ENCODE measurements at places on chromosomes 6 and 20.
A peak's percentile ranks its signal among the peaks of the same experiment; 100 is the strongest.

GRCh38 chr6:36581716-36582115, 12.4 kb upstream of the SRSF3 start:
- DNase-seq = no peak

DNA sequence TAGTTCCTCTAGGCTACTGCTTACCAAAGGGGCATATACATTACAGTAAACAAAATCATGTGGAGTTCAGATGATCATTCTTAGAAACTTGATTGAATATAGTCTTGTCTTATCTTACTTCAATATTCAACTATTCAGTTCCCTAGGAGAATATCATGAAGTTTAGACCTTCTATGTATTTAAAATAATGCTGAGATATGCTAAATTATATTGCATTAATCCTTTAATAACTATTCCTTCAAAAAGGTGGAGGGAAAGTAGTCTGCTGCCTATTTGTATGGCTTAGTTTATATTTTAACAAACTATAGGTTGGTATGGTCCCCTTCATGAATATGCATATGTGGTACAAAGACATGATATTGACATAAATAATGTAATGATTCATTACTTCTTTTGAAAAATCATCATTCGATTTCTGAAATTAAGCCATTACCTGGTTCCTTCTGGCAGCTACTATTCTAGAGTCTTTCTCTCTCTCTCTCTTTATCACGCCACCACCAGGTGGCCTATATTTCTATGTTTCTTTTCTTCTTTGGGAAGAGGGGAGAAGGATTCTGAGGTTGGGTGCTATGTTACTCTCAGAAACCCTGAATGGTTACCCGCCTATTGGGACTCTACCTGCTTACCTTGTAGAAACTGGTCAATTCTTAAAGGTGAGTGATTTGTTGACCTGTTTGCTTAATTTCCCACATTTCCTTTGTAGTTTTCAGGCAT, 855.8 kb downstream of the HACE1 start:
- no peak for DNase-seq

DNA sequence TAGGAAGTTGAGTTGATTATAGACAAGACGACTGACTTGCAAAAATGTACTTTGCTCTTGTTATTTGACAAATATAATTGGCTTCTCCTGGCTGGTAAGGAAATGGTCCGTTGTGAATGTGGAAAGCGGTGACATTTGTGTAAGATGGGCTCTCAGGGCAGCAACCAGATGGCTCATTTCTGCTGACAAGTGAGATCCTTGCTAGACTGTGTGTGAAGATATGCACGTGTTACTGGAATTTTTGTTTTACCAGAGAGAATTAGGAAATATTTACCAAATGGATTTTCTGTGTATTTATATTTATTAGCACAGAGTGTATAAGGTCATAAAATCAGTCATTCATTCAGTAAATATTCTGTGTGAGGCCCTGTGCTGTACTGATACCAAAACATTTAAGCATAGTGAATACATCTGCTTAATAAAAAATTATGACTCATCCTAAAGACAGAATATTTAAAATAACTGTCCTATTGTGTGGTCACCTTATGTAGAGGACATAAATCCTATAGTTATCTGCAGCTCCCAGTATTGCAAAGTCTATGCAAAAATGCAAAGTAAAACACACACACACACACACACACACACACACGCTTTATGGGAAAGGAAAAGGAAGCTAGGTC, 109.9 kb upstream of the ASF1A start:
- no peak for DNase-seq

DNA sequence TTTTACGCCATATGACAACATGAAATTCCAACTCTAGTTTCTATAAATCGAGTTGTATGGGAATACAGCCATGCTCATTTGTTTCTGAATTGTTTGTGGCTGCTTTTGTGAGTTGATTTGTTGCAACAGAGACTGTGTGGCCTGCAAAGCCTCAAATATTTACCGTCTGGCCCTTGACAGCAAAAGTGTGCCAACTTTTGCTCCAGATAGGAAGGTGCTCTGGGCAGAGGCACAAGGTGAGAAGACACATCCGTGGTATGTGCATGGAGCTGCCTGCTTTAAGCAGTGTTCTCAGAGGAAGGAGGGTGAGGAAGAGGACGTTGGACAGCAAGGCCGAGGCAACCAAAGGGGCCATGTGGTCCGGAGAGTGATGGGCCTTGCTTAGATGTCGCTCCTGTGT, 57.4 kb downstream of the IYD start:
- DNase-seq = no peak

DNA sequence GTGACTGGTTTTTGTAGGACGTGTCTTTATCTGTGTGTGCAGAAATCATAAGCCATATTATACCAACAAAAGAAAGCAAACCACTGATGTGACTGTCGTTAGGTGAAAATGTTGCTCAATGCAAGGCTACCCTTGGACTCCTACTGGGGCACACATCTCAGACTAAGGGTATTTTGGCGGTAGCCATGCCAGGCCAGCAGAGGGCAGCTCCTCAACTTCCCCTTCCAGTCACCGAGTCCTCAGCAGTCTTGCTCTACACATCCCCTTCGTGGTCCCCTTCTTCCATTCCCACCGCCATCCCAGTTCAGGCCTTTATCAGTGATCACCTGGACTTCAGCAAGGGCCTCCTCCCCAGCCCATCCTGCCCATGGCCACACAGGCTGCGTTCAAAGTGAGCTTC, 113.7 kb upstream of the GGTLC1 start:
- peak; percentile 24 for DNase-seq

DNA sequence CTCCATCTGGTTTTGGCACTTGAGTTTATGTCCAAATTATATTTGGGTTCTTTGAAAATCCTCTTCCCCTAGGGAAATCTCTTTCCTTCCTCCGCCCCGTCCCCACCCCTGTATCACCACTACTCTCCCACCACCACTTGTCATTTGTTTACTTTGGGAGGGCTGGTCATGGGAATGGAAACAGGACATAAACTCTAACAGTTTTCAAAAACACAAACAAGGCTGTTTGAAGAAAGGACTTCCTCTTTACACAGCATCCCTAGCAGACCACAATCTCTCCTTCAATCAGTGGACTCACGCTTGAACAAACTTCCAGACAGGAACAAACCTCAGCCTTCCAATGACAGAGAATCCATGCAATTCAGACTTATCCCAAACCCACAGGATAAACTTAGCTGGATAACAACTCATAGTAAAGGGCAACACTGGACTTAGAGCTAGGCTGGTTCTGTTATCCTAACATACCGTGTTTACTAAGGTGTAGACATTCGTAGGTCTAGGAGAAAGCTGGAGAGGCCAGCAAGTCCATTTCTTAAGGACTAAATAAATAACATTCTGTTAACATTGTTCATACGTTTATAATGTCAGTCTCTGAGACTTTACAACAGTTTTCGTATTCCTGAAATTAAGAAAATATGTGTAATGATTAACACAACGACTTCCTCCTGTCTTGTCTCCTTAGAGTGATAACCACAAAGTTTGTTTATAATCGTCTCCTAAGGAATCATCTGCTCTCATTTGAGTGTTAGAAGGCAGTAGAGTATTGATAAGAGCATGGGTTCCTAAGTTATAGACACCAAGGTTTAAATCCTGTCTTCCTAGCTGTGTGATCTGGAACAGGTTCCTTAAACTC, 44.1 kb upstream of the CTAGE9 start:
- DNase-seq = no peak

GRCh38 chr6:100175814-100176310, 181.8 kb upstream of the MCHR2 start:
- DNase-seq = no peak

GRCh38 chr6:128509709-128510108, 10.7 kb downstream of the PTPRK start:
- peak; percentile 14 for DNase-seq

GRCh38 chr20:22626496-22626895, 42.1 kb upstream of the FOXA2 start:
- no peak for DNase-seq

GRCh38 chr6:88922775-88923548, 40.5 kb downstream of the RNGTT start:
- no peak for DNase-seq

- no peak for DNase-seq
Measured at GRCh38 chr6:56555438-56555872, 87.2 kb downstream of the DST start.

DNA sequence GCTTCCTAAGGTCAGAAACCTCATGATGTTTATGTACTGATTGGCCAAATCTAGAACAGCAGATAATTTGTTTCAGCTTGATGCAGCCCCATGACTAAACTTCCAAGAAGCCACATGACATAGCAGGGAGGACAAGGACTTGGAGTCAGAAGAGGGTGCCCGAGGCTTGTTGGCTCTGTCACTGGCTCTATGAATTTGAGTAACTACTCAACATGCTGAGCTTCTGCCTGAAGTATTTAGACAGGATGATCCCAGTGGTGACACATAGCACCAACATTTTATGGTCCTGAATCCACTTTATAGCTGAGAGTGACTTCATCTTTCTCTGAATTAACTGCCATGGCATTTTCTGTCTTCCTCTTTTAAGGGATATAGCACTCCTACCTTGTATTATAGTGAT, 13.5 kb upstream of the TBX18 start:
- DNase-seq = no peak

DNA sequence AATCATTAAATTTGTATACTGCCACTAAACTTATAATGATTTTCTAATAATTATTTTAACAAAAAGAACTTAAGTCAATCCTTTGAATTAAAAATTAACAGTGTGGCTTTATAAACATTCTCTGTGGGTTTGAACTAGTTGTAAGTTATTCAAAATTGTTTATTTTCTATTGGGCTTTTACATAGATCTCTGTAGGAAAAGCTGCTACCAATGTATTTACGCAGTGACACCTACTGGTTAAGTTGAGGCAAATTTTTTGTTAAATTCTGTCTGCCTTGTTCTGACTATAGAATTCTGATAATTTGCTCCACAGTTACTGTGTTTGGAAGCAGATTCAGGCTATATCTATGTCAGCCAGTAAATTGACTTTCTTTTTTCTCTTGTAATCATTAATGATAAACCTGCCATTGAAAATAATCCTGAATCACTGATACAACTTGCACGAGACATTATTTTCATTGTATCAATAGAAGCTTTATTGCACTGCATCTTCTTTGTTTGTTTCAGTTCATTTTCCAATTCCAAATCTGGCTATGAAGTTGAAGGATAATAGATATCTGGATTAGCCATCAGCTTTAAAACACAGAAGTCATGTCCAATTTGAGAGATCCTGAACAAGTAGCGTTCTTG, 66.0 kb upstream of the UTRN start:
- peak; percentile 59 for DNase-seq

- DNase-seq = no peak
Measured at GRCh38 chr6:88840796-88841539, 122.5 kb downstream of the RNGTT start.

GRCh38 chr20:36866164-36866563, 9.8 kb upstream of the TLDC2 start:
- DNase-seq = no peak

DNA sequence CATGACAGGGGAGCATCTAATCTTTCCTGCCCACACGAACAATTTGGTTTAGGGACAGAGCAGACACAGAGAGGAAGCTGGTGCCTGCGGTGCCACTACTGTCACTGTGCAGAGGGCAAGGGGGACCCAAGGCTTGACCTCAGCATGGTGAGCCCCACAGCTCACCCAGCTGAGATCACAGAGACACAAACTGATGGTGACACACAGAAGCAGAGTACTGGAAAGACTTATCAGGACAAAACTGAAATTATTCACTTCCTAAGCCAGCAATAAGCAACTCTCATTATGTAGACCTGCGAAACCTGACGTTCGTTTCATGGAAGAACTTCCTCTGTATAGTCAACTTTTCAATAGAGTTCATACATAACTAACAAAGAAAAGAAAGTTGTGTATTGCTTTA, 86.1 kb downstream of the HUS1B start:
- DNase-seq = peak; percentile 56
